Stimulated activated CD8-positive, alpha-beta memory T cell treated with anti-CD3 and anti-CD28 coated beads, Interleukin-15, amount 100 ng/mL, for 4 hours (primary cell): ENCODE measurements at places on chromosomes 7 and 10.

- DNase-seq: no peak
These were observed 1272.5 kb upstream of the CELF2 start for GRCh38 chr10:9745158-9745557.

- no peak for DNase-seq
These were observed 79.6 kb downstream of the LARP4B start for GRCh38 chr10:851901-852300.

DNA sequence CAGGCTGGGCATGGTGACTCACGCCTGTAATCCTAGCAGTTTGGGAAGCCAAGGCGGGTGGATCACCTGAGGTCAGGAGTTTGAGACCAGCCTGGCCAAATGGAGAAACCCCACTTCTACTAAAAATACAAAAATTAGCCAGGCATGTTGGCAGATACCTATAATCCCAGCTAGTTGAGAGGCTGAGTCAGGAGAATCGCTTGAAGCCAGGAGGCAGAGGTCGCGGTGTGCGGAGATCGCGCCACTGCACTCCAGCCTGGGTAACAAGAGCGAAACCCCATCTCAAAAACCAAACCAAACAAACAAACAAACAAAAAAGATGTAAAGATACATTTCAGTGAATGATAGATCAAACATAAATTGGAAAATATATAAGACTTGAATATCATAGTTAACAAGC is 105.9 kb downstream of the PLPP4 start:
- DNase-seq: no peak

DNA sequence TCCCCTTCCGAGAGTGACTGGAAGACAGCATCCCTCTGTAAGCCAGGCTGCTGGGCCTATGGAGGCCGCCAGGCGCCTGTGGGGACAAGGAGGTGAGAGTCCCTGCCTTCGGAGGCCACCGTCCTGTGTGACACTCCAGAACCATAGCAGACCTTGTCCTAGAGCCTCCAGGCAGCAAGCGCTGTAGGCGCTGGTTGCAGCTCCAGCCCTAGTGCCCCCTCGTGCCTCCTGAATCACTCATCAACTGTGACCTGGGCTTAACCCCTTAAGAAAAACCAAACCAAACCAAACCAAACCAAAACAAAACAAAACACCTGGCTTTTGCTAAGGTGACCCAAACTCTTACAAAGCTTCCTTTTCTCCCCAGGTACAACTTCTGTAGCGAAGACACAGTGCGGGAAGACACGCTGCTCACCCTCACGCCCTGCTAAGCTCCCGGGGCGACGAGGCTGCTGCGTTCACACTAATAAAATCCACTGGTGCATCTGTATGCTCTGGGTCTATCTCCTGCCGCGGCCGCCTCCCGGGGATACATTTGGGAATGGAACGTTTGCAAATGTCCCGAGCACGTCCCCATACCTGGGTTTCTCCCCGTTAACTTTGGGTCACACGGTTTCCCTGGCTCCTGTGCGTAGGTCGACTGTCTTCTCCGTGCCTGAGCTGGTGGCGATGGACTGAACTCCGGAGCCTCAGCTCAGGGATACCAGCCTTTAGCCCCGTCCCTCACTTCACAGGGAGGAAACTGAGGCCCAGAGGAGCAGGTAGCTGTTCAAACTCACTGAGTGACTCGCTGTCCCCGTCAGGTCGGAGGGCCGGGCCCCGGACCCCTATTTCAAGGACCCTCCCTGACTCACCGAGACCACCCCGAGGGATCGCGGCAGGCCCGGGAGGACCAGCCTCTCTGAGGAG is 11.8 kb upstream of the PNLIPRP2 start:
- DNase-seq: no peak

DNA sequence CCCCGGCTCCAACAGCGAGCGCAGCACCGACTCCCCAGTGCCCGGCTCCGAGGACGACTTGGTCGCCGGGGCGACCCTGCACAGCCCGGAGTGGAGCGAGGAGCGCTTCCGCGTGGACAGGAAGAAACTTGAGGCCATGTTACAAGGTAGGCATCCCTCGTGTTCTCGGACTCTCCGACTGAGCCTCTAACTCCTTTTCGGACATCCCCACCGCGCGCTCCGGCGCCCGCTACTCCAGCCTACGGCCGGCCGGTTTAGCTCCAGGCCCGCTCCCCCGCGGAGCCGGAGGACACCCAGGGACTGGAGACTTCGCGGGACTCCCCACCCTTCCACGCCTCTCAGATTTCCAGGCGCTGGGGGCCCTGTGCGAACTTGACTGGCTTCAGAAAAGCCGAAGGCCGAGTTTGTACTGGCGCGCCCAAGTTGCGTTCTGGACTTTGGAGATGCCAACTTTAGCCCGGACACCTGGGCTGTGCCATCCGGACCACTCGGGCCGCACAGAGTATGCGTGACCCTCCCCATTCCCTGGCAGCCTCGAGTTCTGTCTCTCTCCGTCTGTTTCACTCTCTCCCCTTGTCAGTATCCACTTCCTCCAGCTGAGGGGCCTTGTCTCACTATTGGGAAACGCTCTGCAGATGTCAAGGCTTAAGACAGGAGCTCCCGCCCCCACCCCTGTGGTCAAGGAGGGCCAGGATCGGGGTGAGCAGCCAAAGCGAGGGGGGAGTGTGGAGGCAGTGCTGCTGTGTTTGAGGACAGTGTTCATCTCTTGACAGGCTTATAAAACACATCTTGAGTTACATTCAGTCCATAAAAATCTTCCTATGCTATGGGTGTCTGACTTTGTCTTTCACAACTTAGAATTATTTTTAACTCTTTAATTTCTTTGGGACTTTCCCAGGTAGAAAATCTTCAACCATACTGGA is 777 bp downstream of the BICC1 start:
- no peak for DNase-seq

DNA sequence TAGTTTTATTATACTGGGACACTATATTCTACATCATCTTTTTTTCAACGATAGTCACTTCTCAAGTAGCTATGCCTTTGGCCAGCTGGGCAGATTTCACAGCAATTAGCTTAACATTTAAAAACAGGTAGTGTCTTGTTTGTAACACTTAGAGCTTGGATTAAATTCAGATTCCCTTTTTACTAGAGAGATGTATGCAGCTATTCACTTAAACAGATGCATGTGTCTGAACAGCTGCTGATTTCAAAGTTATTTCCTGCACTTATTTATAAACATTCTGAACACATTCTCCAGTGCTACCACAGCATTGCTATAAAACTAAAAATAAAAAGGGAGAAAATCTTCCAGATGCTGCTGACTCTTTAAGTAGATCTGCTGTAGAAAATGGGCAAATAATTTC is 637.2 kb downstream of the POM121L12 start:
- DNase-seq: no peak

- no peak for DNase-seq
These were observed 8.6 kb downstream of the VENTX start for GRCh38 chr10:133246236-133246626.

DNA sequence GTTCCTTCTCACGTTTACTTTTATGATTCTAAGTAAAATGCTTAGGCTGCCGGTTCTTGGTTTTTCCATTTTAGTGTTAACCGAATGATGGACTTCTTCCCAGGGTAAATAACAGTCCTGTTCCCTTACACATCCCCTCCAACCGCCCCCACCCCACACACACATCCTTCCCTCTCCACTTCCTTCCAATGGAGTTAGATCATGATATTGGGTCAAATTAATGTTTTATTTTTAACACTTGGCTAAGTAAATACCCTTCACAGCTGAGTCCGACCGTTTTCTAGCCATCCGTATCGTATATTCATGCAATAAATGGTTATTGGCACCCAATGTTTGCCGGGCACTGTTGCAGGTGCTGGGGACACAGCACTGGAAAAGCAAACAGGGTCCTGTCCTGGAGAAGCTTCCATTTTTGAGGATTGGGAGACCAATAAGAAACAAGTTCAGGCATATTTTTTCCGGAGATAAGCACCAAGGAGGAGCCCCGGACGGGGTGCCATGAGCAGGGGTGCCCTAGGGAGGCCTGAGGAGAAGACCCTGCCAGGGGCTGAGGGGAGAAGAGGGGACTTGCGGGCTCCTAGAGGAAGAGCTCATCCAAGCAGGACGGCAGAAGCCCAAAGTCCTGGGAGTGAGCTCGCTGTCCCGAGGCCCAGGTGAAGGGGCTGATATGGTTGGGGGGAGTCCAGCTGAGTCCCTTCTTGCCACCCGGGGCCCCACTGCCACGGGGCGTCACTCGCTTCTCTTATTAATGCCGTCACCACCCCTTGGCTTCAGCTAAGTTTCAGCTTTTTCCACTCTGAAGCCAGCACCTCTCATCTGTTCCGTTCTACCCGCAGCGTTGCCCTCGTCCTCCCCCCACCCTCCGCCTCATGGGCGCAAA is 126.0 kb upstream of the RET start:
- DNase-seq: no peak

- no peak for DNase-seq
These were observed 418.6 kb downstream of the KCNMA1 start for GRCh38 chr10:77219046-77219445.

GRCh38 chr10:42801135-42801534 is 18.5 kb downstream of the BMS1 start:
- no peak for DNase-seq

- DNase-seq: no peak
These were observed 3.8 kb upstream of the IL6 start for GRCh38 chr7:22723181-22723601.

GRCh38 chr10:69801094-69801433 is 642 bp upstream of the COL13A1 start:
- DNase-seq: no peak

DNA sequence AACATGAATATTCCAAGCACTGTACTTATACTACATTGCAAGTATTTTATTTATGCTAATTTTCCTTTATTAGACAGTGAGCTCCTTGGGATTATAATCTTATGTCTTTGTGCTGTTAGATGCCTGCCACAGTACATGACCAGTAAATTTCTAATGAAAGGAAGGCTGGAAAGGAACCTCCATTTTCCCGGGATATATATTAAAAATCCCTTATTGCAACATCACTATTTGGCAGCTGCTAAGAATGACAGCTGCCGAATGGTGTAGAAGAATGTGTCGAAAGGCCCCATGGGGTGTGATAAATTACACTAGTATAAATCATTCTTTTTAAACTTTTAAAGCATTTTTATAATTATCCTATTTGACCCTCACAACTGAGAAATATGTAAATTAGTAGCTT is 59.1 kb downstream of the TFAM start:
- no peak for DNase-seq

GRCh38 chr7:107344799-107345198 is 125.1 kb upstream of the GPR22 start:
- DNase-seq: no peak

GRCh38 chr10:93726024-93726423 is 23.6 kb upstream of the FRA10AC1 start:
- no peak for DNase-seq

DNA sequence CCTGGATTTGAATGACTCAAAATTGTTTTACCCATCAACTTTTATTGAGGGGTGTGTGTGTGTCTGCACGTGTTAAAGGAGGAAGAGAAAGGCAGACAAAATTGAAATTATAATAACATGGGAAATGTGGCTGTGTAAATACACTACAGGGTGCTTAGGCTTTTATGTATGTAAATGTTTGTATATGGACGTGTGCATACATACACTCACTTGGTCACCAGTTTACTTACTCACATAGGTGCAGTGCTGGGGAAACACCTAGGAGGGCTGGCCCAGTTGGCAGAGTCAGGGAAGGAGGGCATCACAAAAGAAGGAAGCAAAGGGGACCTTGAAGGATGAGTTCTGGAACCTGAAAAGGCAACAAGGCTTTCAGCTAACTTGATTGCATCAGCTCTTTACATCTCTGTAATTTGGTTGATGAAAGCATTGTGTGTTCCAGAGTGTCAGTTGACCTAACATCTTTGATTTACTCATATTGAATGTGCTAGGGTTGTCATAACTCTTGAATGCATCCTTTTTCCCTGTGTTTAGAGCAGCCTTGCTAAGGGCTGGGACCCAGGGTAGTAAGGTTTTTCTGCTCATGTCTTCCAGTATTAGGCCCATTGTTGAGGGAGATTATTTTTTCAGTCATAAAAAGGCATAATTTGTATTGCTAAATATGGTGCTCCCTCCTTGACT is 10.2 kb downstream of the WDR11 start:
- DNase-seq: no peak

DNA sequence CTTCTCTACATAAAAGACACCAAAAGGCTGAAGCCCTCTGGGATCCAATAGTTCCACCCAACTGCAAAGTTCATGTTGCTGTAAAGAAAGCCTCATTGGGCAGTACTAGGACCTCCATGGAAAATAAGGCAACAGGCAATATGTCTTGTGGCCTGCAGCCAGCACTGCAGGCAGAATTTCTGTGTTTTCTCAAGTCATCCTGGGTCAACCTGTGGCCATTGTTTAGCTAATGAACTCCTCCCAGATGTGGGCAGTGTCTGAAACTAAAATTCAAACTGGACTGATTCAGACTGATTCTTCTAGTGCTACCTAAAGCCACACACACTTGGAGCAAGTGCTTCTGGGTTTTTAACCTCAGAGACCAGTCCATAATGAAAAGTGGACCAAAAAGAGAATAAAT is 141.5 kb downstream of the PPP1R17 start:
- no peak for DNase-seq

GRCh38 chr10:30834651-30835050 is 197.0 kb downstream of the ZNF438 start:
- no peak for DNase-seq
